ENCODE measurements at places on chromosomes 6 and 20.

GRCh38 chr20:20664795-20665589, 47.5 kb downstream of the RALGAPA2 start:
- DNase-seq: no peak

DNA sequence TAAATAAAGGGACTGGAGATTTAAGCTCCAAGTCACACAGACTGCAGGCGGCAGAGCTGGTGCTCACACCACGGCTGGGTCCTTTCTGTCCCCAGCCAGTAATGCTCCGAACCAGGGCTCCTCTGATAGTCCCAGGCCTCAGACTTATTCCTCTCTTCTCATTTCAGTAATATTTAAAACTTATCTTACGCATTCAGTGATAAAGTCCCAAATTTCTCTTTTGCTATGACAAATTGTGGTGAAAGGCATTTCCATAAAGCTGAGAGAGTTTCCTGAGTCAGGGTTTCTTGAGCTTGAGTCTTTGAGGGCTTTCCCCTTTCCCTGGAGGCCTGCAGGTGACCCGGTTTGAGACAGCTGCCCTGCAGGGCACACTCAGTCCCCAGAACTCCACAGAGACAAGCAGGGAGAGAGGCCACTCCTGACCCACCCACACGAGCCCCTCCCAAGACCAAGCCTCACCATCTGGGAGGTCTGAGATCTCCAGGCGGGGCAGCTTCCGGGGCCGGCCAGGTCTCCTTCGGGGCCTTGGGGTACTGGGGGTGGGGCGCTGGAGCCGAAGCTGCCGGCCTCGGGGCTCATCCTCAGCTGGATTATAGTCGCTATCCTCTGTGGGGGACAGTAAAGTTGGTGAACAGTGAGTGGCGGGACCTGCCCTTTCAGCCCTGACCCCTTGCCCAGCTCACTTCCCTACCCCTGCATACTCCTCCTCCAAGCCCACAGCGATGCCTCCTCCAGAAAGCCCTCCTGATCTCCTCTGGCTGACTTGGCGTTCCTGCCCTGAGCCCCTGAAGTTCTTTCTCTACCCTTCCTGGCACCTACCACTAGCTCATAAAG, 6.6 kb downstream of the ZNF335 start:
- DNase-seq: no peak

- no peak for DNase-seq
Measured at GRCh38 chr6:39933669-39934130, 562 bp downstream of the MOCS1 start.

GRCh38 chr6:108598305-108598863, 37.7 kb downstream of the FOXO3 start:
- peak; percentile 76 for DNase-seq

DNA sequence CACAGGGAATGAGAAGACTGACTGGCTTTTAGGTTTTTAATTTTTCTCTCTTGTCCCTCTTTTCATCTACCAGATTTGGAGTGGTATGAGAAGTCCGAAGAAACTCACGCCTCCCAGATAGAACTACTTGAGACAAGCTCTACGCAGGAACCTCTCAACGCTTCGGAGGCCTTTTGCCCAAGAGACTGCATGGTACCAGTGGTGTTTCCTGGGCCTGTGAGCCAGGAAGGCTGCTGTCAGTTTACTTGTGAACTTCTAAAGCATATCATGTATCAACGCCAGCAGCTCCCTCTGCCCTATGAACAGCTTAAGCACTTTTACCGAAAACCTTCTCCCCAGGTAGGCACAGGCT, 644 bp downstream of the MAD2L1BP start:
- peak; percentile 12 for DNase-seq

DNA sequence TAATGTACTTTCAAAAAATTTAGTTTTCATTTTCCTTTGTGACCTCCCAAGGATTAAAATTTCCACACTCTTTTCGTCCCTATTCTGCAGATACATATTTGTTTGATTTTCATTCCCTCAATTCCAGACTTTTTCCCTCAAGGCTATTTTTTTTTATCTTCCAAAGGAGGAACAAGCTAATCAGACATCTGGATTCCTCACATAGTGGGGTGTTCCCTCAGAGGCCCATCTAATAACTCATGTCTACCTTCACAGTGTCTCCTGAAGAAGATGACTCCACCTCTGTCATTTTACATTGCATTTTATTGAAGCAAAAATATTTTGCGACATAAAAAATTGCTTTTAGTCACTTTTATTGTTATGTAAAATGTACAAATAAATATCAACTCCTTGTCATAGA, 122.2 kb downstream of the RFPL4B start:
- DNase-seq: no peak

GRCh38 chr6:80767808-80768207, 661.3 kb downstream of the BCKDHB start:
- DNase-seq: peak; percentile 85

- DNase-seq: peak; percentile 5
Measured at GRCh38 chr6:2197177-2197671, 48.2 kb downstream of the GMDS start.

DNA sequence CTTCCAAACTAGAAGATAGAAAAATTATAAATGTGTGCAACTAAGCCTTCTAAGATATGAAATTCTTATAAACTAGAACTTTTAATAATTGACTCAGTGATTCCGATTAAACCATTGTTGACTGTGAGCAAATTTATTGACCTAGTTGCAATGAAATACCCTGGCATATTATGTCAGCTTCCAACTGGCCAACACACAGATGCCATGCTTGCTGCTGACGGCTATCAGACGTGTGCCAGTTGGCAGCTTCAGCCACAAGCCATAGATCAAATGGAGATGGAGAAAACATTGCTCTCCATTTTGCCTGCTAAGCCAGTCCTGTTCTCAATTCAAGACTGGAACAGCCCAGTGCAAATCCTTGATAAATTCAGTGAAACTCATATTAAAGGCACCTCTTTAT, 101.7 kb upstream of the HDGFL1 start:
- DNase-seq: no peak

GRCh38 chr6:14897831-14898230, 348.0 kb upstream of the JARID2 start:
- DNase-seq: no peak

GRCh38 chr6:77094821-77095220, 368.5 kb downstream of the HTR1B start:
- DNase-seq: no peak

- peak; percentile 14 for DNase-seq
Measured at GRCh38 chr6:143368426-143368825, 82.1 kb downstream of the ADAT2 start.

GRCh38 chr6:161445021-161445799, 171.3 kb upstream of the AGPAT4 start:
- DNase-seq: no peak

- no peak for DNase-seq
Measured at GRCh38 chr6:88359530-88360202, 193.5 kb upstream of the CNR1 start.

- DNase-seq: no peak
Measured at GRCh38 chr6:21529431-21529830, 64.1 kb upstream of the SOX4 start.

DNA sequence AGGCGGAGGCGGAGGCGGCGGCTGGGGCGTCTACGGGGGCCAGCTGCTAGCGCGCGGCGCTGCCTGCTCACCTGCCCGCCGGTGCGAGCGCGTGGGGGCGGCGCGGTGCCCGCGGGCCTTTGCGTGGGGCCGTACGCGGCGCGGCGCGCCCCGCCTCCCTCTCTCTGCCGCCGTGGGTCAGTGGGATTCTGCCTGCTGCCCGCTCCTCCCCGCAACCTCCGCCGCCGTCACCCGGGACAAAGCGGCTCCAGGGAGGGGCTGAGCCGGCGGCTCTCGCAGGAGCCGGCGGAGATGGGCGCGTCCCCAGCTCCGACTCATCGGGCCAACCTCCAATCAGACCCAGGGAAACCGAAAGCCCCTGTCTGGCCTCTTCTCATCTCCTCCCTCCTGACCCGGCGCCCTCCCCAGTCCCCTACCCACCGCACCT, at the start of gene RCAN2:
TSS of gene RCAN2 (minus strand) at position 249 of the 427 bp plus-strand sequence.
- peak; percentile 70 for DNase-seq

GRCh38 chr6:117076076-117076475, 189.3 kb upstream of the VGLL2 start:
- no peak for DNase-seq

Measured in AG08395 (cell line).